ENCODE measurements at places on chromosomes 13 and 19. TPM values are rescaled to one million over a fixed set of nuclear protein-coding genes. Genes with fewer than 3 reads are reported as not detected.

DNA sequence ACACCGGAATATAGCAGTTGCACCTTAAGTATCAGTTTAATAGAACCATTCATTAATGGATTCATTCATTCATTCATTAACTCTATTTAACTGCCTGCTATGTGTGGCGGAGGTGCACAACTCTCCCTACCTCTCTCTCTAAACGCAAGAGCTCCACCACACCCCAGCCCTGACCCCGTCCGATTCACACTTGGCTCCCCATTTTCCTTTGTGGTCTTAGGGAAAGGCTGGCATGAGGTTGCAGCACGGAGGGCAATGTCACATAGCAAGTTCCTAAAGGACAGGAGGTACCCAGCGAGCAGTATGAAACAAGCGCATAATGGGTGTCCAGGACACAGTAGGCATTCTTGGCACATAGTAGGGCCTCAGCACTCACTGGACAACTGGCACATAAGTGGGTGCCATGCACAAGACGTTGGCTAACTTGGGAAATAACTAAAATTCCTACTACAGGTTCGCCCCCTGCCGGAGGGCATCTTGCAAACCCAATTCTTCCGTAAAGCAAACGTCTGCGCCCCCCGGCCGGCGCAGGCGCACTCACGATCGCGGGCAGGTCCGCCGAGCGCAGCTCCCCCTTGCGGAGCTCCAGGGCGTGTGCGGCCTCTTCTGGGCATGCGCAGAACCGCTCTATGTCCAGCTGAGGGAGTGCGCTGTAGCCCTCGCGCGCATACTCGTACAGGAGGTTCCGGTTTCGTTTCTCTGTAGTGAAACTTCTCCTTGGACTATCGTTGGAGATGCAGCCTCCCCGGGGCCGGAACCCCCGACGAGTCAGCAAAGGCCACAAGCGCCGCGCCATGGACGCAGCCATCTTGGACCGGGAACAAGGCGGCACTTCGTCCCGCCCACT, at the start of gene SARS2:
TSS of gene SARS2 (minus strand) at position 835 of the 847 bp plus-strand sequence. CDS start at position 808, 27 bp downstream.
- no peaks in the 10 kb centered on the region for H3K36me3 ChIP-seq
- peak within 1 kb of the TSS; percentile 79 for H3K27ac ChIP-seq
- DNase-seq: peak; percentile 90

GRCh38 chr13:43757266-43757665, 29.5 kb downstream of the ENOX1 start:
- DNase-seq: no peak
- no peaks in the 10 kb centered on the region for H3K4me1 ChIP-seq
- H3K27me3 ChIP-seq: no peaks in the 10 kb centered on the region
- no peaks in the 10 kb centered on the region for H3K36me3 ChIP-seq

DNA sequence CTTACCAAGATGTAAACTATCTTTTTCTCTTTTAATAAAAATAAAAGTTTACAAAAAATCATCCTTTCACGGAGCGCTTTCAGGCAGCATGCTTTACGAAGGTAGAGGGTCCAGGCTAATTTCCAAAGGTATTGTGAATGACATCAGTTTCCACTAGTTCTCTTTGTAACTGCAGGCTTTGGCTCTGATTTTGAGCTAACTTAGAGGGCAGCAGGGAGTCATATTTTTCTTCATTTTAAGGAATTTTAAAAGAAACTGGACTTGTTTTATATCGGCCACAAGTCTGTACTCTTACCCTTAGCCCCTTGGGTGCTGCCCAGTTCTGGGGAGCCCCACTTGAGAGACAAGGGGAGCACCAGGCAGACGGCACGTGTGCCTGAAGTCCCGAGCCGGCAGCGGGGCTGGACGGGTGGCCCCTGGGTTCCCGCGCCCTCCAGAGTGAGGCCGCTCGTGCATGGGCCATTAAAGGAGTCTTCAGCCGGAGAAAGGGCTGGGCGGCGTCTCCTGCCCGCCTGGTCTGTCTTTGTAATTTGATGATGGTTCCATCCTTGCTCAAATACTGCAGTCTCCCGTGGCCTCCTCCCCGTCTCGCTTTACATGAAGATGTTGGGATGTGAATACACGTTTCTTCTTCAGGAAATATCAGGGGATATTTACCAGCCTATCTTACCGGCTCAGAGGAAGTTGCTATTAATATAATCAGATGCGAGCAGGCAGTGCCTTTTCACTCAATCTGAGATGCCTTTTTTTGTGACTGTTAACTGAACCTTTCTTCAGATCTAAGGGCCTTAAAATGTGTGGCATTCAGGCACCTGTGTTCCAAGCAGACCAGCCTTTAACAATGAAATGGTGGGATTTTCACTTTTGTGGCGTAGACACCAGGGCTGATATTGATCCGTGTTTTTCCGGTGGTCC, 67.4 kb downstream of the GGACT start:
- no peak for DNase-seq
- H3K27ac ChIP-seq: no peak overlapping the region
- H3K4me3 ChIP-seq: no peak overlapping the region
- H3K36me3 ChIP-seq: no peaks in the 10 kb centered on the region

- peak overlapping the region; percentile 93 for H3K27ac ChIP-seq
- peak overlapping the region; percentile 92 for H3K4me3 ChIP-seq
- H3K4me1 ChIP-seq: peaks cover 14% of the 10 kb centered on the region
- H3K27me3 ChIP-seq: no peaks in the 10 kb centered on the region
- H3K36me3 ChIP-seq: no peaks in the 10 kb centered on the region
These were observed 2.5 kb downstream of the FTL start for GRCh38 chr19:48967346-48968178.

DNA sequence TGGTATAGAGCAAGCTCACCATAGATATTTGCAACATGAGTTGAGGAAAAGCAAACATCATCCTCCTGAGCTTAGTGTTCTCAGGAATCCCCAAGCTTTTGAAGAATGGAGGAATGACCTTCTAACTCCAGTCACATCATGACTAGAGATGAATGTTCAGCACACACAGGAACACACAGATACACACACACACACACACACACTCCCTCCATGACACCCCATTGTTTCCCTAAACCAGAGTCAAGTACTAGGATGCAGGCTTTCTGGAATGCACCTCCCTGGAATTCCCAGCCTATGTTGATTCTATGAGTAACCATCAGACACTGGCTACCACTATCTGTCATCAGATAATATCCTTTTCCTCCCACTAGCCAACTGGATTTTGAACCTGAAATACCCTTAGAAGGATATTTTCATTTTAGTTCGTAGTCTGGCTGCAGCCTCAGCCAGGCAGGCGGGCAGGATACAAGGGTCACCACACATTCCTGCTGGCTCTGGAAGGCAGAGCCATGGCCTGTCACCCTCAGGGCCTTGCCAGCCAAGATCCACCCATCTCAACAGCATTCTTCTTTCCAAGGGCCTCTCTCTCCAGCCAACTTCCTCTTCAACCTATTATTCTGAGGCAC, 162.4 kb downstream of the FOXO1 start:
- no peaks in the 10 kb centered on the region for H3K27me3 ChIP-seq
- no peaks in the 10 kb centered on the region for H3K4me1 ChIP-seq
- H3K27ac ChIP-seq: peak overlapping the region; percentile 58
- DNase-seq: peak; percentile 57

GRCh38 chr13:46211483-46212351, at the start of gene LRRC63:
LRRC63 (plus strand) TSS chr13:46211928; CDS start chr13:46213035, 1,107 bp downstream.
- DNase-seq: peak; percentile 70
- H3K27me3 ChIP-seq: no peaks in the 10 kb centered on the region
- H3K27ac ChIP-seq: peak within 1 kb of the TSS; percentile 2
- peak within 1 kb of the TSS; percentile 68 for H3K4me3 ChIP-seq

- H3K27me3 ChIP-seq: no peaks in the 10 kb centered on the region
- H3K4me3 ChIP-seq: no peak overlapping the region
- H3K4me1 ChIP-seq: no peaks in the 10 kb centered on the region
These were observed 586.7 kb upstream of the SGCG start for GRCh38 chr13:22594041-22594440.

DNA sequence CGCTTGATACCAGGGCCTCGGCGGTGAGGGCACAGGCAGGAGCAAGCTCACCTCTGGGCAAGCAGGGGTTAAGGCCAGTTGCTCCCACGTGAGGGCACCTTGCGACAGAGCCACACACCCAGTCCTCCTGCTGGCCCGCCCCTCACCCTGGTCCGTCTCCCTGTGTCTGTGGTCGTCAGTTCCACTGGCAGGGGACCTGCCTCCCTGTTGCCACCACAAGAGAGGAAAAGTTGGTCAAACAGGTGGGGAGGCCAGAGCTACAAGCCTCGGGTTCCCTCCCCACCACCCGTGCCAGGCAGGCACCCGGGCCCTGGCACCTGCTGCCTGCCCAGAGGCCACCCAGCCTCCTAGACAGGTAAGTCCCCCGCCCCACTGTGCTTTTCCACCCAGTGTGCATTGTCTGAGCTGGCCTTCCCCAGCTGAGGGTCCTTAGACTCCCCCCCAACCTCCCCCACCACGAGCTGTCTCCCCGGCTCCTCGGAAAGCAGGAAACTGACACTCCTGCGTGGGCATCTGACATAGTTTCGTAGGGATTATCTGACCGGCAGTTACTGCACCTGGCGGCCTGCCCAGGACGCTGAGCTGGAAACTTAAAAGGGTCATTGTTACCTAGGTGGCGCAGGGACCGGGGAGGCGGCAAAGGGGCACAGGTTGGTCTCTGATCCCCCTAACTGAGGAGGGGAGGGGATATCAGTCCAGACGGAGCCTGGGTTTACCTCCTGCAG, at the start of gene TJP3:
TSS of gene TJP3 (plus strand) at position 178 of the 725 bp plus-strand sequence. CDS start 20,049 bp downstream, outside the sequence.
- H3K27ac ChIP-seq: peak within 1 kb of the TSS; percentile 84
- H3K36me3 ChIP-seq: no peaks in the 10 kb centered on the region
- no peak within 1 kb of the TSS for H3K4me3 ChIP-seq
- DNase-seq: peak; percentile 79
- H3K27me3 ChIP-seq: no peaks in the 10 kb centered on the region
- no peaks in the 10 kb centered on the region for H3K4me1 ChIP-seq

GRCh38 chr19:33641956-33642498, 20.3 kb downstream of the CHST8 start:
- H3K27me3 ChIP-seq: peaks cover 18% of the 10 kb centered on the region
- no peak for DNase-seq
- no peaks in the 10 kb centered on the region for H3K36me3 ChIP-seq
- no peak overlapping the region for H3K27ac ChIP-seq

DNA sequence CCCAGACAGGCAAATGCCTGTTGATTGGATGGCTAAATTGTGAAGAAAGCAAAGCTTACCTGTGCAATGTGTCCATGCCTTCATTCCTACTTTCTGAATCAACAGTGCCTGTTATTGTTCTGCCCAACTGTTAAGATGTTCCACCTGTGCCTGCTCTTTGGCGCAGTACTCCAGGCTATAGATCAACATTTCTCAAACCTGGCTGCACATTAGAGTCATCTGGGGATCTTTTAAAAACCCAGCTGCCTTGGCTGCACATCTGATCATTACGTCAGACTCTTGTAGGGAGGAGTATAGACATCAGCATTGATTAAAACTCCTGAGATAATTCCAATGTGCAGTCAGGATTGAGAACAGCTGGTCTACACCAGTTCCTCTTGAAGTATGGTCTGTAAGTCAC, 16.2 kb upstream of the CPB2 start:
- no peaks in the 10 kb centered on the region for H3K4me1 ChIP-seq
- no peak overlapping the region for H3K4me3 ChIP-seq
- no peaks in the 10 kb centered on the region for H3K27me3 ChIP-seq
- no peaks in the 10 kb centered on the region for H3K36me3 ChIP-seq

DNA sequence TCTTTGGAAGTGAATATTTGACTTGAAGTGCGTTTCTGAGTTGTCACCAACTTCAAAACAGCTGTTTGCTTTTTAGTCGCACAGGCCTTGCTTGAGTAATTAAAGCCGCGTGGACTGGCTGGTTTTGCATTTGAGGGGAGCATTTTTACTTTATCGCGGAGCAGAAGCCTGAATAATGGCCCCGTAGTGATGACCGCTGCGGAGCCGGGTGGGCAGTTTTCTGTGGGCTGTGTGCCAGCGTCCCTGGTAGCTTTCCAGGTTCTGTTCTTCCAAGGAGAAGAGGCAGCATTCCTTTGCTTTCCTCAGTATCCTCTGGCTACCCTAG, 1.1 kb downstream of the NAA16 start:
- peaks cover 8% of the 10 kb centered on the region for H3K4me1 ChIP-seq
- no peaks in the 10 kb centered on the region for H3K27me3 ChIP-seq
- peak overlapping the region; percentile 98 for H3K4me3 ChIP-seq
- no peak for DNase-seq

DNA sequence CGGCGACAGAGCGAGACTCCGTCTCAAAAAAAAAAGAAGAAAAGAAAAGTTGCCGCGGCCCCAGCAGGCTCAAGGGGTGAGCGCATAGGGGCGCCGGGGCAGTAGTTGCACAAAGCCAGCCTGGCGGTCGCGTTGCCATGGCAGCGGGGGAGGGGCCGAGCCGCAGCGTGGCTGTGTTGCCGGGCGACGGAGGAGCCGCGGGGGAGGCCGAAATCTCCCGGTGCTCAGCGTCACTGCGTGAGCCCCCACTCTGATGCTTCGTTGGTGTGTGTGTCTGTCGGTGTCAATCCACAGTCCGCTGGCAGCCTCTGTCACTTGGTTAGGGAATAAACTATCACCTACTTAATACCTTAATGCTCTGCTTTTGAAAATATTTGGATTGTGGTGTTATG, 82.9 kb upstream of the C1QTNF9B start:
- H3K36me3 ChIP-seq: no peaks in the 10 kb centered on the region
- H3K27me3 ChIP-seq: no peaks in the 10 kb centered on the region
- DNase-seq: peak; percentile 74
- H3K27ac ChIP-seq: peak overlapping the region; percentile 81
- no peaks in the 10 kb centered on the region for H3K4me1 ChIP-seq

- no peaks in the 10 kb centered on the region for H3K27me3 ChIP-seq
- peak overlapping the region; percentile 99 for H3K27ac ChIP-seq
- H3K36me3 ChIP-seq: no peaks in the 10 kb centered on the region
- H3K4me3 ChIP-seq: peak overlapping the region; percentile 69
- H3K4me1 ChIP-seq: peaks cover 22% of the 10 kb centered on the region
- DNase-seq: no peak
These were observed 6.4 kb downstream of the NFIX start for GRCh38 chr19:13001502-13002165.

GRCh38 chr19:1252221-1252820, 3.9 kb downstream of the MIDN start:
- peaks cover 19% of the 10 kb centered on the region for H3K4me1 ChIP-seq
- H3K27ac ChIP-seq: peak overlapping the region; percentile 99
- peak overlapping the region; percentile 83 for H3K4me3 ChIP-seq

Gene RXFP2
- total RNA-seq: not detected

Gene ZNF578
- 3.7 TPM for total RNA-seq

Gene ADPRHL1
- 2.0 TPM for total RNA-seq

Gene RGS9BP
- 0.32 TPM for total RNA-seq

Gene PRR20D
- not detected for total RNA-seq

Gene PGPEP1
- total RNA-seq: 29.2 TPM
